ENCODE measurements at places on chromosomes 1 and 21.

DNA sequence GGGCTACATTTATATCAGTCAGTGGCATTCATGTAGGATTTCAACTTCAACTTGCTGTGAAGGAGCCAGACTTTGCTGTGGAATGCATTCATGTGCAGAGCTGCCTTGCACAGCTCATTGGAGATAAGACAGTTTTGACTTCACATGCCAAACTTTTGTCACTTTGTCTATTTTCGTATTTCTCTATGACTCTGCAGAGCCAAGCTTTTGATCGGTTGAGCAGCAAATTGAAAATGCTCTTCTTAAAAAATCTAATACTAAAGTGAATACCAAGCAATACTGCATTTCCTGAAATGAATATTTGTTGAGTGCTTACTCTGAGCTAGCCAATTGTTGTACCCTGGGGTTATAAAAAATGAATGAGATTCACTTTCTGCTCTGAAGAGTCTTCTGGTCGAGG is 388.7 kb downstream of the ST6GALNAC3 start:
- no peak for DNase-seq

DNA sequence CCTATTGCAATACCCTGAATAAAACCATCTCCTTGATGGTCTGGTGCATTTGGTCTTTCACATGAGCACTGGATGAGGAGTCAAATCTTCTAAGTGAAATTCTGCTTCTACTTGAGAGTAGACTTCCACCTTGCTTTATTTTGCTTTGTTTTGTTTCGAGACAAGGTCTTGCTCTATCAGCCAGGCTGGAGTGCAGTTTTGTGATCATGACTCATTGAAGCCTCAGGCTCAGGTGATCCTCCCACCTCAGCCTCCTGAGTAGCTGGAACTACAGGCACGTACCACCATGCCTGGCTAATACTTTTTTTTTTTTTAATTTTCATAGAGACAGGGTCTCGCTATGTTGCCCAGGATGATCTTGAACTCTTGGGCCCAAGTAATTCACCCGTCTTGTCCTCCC is 65.8 kb upstream of the F3 start:
- no peak for DNase-seq

GRCh38 chr1:109191891-109192290 is 21.8 kb upstream of the SARS1 start:
- no peak for DNase-seq

DNA sequence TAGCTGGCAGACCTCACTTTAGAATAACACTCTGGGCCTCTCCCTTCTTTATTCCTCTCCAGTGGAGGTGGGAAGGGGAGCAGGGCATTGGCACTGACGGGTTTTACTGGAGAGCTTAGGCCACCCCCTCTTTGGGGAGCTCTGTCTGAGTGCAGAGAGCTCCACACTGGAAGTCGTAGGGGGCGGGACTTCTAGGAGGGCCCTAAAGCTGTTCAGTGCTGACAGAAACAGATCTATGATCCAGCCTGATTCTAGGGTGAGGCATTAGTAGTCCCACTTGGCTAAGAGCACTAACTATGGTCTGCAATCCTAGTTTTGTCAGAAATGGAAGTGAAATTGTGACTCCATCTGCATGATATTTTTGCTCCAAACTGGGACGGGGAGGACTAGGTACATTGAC is 138.7 kb downstream of the MIS18A start:
- no peak for DNase-seq

DNA sequence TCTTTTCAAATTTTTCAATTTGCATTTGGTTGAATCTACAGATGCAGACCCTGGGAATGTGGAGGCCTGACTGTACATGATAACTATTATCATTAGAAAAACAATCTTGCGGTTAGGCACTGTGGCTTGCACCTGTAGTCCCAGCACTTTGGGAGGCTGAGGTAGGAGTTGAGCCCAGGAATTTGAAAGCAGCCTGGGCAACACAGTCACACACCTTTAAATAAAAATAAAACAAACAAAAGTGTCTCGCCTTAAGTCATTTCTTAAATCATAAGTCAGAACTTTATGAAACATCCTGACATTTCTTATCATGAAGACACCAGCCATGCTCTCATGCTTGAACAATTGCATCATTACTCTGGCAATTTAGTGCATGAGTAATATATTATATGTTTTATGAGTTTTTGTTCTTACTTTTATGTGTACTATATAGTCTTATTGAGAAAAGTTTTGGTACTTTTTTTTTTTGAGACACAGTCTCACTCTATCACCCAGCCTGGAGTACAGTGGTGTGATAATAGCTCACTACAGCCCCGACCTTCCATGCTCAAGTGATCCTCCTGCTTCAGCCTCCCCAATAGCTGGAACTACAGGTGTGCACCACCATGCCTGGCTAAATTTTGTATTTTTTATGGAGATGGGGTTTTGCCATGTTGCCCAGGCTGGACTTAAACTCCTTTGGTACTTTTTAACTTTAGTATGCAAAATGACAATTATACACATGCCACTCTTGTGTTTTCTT is 7.8 kb downstream of the TBX19 start:
- peak; percentile 76 for DNase-seq

DNA sequence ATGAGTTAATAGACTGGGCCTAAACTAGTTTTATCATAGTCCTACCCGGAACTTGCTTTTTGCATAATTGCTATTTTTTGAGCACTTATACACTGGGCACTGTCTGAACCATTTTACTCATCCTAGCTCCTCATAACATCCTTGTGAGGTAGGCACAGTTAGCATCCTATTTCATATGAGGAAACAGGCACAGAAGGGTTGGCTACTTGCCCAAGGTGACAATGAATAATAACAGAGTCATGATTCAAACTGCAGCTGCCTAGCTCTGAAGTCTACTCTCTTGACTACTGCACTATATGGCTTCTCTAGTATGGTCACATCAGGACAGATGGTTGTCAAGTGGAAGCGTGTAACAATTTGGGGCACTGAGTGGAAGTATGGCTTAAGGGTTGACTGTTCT is 18.2 kb upstream of the RC3H1 start:
- peak; percentile 73 for DNase-seq
